ENCODE measurements at places on chromosomes 1 and 21.

DNA sequence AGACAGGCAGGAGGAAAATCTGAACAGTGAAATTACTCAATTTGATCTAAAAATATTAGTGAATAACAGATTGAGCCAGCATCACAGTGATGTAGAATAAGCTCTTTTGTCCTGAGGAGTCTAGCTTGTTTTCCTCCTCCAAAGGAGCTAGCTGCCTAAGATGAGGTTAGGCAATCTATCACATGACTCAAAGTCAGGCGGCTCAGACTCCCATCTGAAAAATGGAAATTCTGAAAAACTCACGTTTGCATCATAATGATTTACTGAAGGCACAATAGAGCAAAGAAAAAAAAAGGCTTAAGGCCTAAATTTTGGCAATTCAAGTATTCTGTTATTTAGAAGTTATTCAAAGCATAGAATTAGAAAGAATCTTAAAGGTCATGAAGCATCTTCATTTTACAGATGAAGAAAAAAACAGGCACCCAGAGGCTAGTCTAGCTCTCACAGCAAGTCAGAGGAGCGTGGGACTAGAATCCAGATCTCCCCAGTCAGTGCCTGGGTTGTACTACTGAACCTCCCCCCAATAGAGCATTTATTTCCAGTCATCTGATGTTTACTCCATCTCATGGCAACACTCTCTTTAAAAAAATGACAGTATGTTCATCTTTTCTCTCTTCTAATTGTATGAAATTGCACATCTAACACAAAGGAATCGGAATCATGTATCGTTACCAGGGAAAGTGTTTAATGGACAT is 62.5 kb upstream of the ATF3 start:
- no peak for DNase-seq

- DNase-seq, result no peak
Measured at GRCh38 chr1:206555473-206555935, 48.2 kb downstream of the RASSF5 start.

DNA sequence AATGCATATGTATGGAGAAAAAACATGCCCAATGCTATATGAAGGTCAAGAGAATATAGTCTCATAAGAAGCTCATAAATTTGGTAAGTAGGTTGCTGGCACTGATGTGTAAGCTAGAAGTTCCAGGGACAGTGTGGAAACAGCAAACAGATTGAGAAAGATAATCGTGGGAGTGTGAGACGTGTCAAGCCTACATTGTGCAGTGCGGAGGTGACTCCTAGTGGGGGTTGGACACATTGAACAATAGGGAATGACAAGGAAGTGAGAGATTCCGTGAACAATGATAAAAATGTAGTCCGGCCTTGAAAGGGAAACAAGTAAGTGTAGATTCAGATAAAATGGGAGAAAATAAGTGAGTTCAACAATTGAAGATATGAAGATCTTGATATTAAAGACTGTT is 788.4 kb upstream of the PRMT6 start:
- DNase-seq, result no peak

- DNase-seq, result no peak
Measured at GRCh38 chr1:40798366-40799281, 15.0 kb downstream of the KCNQ4 start.

DNA sequence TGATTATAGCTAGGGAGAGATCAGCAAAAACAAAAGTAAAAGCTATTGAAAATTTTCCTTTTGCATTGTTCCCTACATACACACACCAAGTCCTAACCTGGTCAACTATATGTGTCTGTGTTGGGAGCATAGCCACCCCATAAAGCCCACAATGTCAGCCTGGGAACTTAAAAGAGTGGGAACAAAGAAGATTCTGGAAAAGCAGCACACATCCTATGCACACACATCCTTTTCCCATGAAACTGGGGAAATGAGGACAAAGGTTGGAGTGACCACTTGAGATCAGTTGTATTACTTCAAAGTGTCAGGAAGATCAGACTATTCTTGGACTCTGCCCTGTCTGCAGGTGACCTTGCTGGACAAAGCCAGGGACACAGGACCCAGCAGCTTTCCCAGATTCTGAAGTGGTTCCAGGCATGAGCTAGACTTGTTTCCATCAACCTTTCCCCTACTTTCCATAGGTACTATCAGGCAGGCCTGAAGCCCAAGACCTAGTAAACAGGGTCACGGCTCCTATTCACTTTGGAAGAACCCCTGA is 15.9 kb downstream of the TXNIP start:
- DNase-seq, result no peak

GRCh38 chr1:4178501-4179113 is 278.5 kb upstream of the C1orf174 start:
- DNase-seq, result no peak

GRCh38 chr1:50693829-50694228 is 266.2 kb downstream of the FAF1 start:
- no peak for DNase-seq

GRCh38 chr1:109634292-109634691 is 14.7 kb downstream of the AMPD2 start:
- DNase-seq, result no peak

GRCh38 chr1:17434601-17435000 is 4.9 kb downstream of the RCC2 start:
- no peak for DNase-seq

- DNase-seq, result no peak
Measured at GRCh38 chr1:36393686-36394085, 4.0 kb downstream of the LSM10 start.

DNA sequence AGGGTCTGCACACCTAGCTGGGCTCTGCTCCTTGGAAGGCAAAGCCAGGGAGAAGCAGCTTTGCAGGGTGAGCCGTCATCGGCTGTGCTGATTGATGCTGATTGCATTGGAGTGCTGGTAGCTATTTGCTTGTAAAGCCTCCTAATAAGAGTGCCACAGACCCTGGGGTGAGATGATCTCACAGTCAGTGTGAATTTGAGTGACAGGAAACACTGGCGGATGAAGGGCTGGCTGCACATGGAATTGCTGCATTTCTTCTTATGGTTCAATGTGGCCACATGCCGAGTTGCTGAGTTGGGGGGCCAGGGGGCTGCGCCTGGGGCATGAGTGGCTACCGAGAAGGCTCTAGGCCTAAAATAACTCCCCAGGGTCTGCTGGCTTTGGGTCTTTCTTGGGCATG is 138.2 kb upstream of the CACNA1E start:
- DNase-seq, result no peak

GRCh38 chr1:172417557-172417956 is 2.9 kb upstream of the C1orf105 start:
- no peak for DNase-seq

DNA sequence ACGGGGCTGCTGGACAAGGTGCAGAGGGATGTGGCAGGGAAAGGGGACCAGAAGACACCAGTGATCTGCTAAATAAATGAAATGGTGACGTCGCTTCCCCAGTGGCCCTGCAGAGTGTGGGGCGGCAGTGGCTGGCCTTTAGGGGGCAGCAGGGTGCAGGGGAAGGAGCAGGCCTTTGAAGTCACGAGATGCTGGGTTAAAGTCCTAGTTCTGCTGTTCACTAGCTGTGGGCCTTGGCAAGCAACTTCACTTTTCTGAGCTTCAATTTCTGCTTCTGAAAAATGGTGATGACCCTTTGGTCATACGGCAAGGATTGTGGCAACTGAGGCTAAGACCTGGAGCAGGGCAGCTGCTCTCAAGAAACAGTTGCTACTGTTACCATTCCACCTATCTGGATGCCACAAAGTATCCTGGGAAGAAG is 9.2 kb upstream of the GALE start:
- no peak for DNase-seq

DNA sequence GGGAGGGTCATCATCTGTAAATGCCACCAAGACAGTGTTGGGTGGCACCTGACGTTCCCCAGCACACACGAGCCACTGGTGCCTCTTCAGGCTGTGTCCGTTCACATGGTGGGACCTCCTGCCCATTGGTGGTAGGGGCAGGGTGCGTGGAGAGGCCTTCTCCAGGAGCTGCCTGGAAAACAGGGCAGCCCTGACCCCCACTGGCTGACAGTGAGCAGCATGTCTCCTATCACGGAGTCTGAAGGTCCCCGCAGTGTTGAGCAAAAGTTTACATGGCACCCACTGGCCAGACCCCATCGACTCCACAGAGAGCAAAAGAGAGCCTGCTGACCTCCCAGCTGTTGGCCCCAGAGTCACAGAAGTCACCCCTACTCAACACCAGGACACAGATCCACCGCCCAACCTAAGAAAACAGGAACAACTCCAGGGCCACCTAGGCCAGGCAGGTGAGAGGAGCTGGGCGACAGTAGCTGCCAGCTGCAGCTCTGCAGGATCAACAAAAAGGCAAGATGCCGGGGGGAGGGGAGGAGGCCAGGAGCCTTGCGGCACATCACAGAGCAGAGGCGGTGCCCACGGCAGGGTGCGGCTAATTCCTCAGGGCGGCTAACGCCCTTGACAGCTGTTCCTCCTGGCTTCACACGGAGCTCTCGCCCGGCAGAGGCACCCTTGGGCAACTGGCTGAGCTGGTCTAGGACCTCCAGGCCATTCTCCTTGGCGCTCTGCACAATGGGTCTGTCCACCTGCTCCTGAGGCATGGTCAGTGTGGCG is 14.4 kb upstream of the IFI6 start:
- no peak for DNase-seq

GRCh38 chr1:233256191-233256590 is 39.3 kb downstream of the PCNX2 start:
- DNase-seq, result no peak

DNA sequence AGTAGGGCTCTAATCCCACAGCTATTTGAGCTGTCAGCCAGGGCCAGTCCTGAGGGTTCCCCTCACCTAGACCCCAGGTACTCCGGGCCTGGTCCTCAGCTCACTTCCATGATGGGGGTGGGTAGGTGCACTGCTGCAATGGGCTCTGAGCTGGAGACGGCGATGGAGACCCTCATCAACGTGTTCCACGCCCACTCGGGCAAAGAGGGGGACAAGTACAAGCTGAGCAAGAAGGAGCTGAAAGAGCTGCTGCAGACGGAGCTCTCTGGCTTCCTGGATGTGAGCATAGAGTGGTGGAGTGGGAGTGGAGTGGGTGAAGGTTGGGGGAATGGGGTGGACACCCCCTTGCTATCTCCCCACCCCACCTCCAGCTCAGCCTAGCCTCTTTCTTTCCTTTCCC is 2.1 kb downstream of the S100A1 start:
- DNase-seq, result no peak

- no peak for DNase-seq
Measured at GRCh38 chr21:26909972-26910371, 56.9 kb downstream of the ADAMTS5 start.

- DNase-seq, result no peak
Measured at GRCh38 chr1:18282851-18283600, 175.4 kb downstream of the IGSF21 start.

- no peak for DNase-seq
Measured at GRCh38 chr1:53835491-53835890, 2.6 kb downstream of the NDC1 start.

DNA sequence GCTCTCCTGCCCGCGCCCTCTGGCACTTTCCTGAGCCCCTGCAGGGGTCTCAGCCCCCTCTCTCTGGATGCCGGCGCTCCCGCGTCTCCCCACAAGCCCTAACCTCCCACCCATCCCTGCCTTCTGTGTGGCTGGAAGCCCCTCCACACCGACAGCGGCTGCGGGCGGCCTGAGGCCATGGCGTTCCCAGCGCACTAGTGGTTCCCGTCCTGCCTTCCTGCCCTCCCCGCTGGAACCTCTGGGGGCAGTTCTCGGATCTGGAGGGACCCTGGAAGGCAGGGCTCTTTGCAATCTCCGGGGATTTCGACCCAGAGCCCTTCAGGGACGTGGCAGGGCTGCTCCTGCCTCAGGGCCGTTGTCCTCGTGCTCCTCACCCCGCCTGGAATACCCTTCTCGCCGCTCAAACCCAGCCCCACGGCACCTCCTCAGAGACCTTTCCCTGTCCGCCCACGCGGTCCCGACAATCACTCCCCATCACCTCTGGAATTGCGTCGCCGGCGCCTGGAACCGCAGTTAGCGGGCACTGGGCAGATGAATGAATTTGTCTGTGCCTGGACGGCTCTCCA is 493 bp upstream of the ESPN start:
- no peak for DNase-seq

- no peak for DNase-seq
Measured at GRCh38 chr1:94872771-94873495, 52.8 kb downstream of the SLC44A3 start.

- no peak for DNase-seq
Measured at GRCh38 chr1:151822404-151822803, 9.2 kb downstream of the RORC start.

DNA sequence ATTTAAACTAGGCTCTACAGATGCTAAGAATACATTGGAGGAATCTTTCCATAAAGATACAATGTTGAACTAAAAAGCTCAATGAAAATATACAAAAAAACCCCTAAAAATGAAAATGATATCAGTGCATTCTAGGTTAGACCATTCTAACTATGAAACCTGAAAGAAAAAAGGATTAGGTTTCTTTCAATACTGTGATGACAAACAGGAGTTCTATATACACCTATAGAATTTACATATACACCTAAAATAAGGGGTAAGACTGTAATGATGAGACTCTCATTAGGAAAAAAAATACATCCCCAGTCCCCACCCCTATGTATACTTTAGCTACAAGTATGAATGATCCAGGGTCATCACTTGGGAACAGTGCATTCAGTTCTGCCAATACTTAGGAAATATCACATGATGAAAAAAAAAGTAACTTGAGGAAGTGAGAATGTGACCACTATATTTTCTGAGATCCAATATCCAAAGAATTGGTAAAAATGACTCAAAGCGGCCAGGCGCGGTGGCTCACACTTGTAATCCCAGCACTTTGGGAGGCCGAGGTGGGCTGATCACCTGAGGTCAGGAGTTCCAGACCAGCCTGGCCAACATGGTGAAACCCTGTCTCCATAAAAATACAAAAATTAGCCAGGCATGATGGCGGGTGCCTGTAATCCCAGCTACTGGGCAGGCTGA is 26.3 kb downstream of the SELENOF start:
- DNase-seq, result no peak

GRCh38 chr1:235873045-235873444 is 6.3 kb upstream of the LYST start:
- DNase-seq, result no peak

- DNase-seq, result no peak
Measured at GRCh38 chr21:41511858-41512257, 3.9 kb upstream of the TMPRSS2 start.

DNA sequence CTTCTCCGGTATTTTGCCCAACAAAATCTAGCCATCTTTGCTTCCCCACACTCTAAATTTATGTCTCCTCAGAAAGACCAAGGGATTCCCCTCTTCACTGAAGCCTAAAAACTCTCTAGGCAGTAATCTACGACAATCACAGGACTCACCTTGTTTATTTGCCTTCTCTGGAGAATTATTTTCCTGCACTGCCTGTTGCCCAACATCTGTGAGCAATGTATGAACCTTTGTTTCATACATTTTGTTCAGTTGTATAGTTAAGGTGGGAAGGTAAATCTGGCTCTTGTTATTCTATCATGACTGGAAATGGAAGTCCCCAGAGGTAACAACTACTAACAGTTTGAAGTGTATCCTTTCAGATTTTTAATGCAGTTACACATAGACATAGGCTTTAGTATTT is 2.2 kb downstream of the COPA start:
- DNase-seq, result no peak

Measured in cortex of kidney (tissue), 1 donor.